ENCODE measurements at places on chromosomes 5 and 9. TPM values are rescaled to one million over a fixed set of nuclear protein-coding genes. Genes with fewer than 3 reads are reported as not detected.

PCDHA6 gene
- 2.3 TPM for total RNA-seq

- DNase-seq, result no peak
Measured at GRCh38 chr5:91486638-91487037, 103.5 kb upstream of the ARRDC3 start.

SWI5 gene
- 26.8 TPM for total RNA-seq

FAM114A2 gene
- 28.4 TPM for total RNA-seq

DNA sequence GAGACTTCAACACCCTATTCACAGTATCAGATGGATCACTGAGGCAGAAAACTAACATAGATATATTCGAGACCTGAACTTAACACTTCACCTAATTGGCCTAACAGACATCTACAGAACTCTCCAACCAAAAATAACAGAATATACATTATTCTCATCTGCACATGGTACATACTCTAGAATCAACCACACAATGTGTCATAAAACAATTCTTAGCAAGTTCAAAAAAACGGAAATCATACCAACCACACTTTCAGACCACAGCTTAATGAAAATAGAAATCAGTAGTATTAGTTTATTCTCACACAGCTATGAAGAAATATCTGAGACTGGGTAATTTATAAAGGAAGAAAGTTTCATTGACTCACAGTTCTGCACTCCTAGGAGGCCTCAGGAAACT lies 387.9 kb downstream of the DEPDC1B start:
- DNase-seq, result no peak

TAF11L5 gene
- total RNA-seq, result not detected

- DNase-seq, result no peak
Measured at GRCh38 chr5:32604800-32605765, 19.7 kb downstream of the SUB1 start.

- peak; percentile 31 for DNase-seq
Measured at GRCh38 chr9:131656356-131657036, 83.4 kb downstream of the RAPGEF1 start.

GRCh38 chr5:42993516-42994245 lies 46.4 kb downstream of the ANXA2R start:
- DNase-seq, result no peak

DNA sequence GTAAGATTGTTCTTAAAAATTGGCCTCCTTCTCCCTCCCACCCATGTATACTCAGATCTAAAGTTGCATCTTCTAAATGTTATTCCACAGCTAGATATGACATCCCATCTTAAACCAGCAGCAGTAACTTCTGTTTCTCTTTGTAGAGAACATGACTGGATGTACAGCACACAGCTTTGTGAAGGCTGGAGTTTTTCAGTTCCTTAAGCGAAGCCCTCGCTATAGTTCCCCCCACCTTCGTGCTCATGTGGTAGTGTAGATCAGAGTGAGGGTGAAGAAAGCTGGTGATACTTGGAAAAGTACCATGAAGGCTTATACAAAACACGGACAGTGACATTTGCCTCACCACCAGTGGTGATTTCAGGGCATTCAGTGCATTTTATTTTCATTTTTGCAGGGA lies 137.5 kb downstream of the MAT2B start:
- no peak for DNase-seq

CHSY3 gene
- 21.2 TPM for total RNA-seq

FGF18 gene
- 0.13 TPM for total RNA-seq

ANGPTL2 gene
- total RNA-seq, result 5.7 TPM

GRCh38 chr9:129093602-129094386 lies 12.9 kb downstream of the DOLPP1 start:
- DNase-seq, result no peak

SPAG8 gene
- 0.59 TPM for total RNA-seq

DAPK1 gene
- total RNA-seq, result 36.8 TPM

RASA1 gene
- 48.7 TPM for total RNA-seq

PCDHGB6 gene
- 60.0 TPM for total RNA-seq
